ENCODE measurements at places on chromosomes 6 and 20.

DNA sequence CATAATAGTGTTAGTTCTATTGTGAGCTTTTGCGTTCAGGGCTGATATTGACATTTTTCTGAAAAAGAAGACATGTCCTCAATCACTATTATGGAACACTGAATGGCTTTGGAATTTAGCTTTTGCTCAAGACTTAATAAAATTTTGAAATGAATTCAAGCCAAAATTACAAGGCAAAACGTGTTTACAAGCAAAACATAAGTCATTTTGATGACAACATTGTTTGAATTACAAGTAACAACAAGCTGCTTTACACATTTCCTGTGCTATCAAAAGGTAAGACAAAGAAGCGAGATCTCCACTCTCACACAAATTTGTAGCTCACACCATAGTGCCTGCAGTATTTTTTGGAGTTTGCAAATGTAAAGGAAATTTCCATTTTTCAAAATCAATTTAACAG lies 37.4 kb downstream of the POU3F2 start:
- no peak for DNase-seq

- DNase-seq: no peak
These were observed 40.1 kb downstream of the TRMT6 start for GRCh38 chr20:5910186-5910585.

DNA sequence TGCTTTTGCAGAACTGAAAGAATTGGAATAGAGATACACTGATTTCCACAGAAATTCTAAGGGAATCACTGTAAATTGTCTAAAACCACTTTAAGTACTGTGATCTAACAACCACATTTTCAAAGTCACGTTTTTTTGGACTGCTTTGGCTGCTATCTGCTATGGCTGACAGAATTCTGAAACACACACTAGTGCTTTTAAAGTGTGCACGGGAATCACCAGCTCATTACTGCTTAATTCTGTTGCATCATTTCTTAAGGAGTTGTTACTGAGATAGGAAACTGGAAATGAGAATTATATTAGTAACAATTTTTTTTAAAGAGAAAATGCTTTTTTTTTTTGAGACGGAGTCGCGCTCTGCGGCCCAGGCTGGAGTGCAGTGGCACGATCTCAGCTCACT lies 716.5 kb upstream of the NRSN1 start:
- no peak for DNase-seq

DNA sequence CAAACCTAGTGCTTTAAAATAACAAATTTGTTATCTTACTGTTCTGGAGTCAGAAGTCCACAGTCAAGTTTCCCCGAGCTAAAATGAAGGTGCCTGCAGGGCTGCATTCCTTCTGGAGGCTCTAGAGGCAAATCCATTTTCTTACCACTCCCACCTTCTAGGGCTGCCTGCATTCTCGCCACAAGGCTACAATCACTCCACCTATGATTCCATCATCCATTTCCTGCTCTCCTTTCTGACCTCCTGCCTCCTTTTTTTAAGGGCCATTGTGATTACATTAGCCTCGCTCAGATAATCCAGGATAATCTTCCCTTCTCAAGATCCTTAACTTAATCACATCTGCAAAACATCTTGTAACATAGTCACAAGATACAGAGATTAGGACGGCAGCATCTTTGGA lies 42.4 kb upstream of the SIRT5 start:
- DNase-seq: no peak

DNA sequence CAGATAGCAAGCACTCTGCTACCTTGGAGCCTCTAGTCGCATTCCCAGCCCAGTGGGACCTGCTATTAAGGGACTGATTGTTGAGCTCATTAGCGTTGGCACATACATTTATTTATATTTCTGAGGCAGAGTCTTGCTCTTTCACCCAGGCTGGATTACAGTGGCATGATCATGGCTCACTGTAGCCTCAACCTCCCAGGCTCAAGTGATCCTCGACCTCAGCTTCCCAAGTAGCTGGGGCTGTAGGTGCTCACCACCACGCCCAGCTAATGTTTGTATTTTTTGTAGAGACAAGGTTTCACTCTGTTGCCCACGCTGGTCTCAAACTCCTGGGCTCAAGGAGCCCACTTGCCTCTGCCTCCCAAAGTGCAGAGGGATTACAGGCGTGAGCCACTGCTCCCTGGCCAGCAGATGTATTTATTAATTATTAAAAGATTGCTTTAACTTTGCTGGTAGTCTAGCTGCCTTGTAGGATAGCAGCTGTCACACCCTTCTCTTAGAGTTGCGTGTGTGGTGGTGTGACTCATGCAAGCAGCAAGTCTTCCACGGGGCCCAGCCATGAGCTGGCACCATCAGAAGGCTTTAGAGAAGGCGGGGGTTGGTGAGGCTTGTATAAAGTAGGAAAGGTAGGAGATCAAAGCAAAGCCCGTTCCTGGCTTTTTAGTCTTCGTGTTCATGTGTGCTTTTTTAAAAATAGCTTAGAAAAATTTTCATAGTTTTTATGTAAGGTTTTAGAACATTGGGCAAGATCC lies 16.5 kb downstream of the ACTR5 start:
- peak; percentile 33 for DNase-seq

DNA sequence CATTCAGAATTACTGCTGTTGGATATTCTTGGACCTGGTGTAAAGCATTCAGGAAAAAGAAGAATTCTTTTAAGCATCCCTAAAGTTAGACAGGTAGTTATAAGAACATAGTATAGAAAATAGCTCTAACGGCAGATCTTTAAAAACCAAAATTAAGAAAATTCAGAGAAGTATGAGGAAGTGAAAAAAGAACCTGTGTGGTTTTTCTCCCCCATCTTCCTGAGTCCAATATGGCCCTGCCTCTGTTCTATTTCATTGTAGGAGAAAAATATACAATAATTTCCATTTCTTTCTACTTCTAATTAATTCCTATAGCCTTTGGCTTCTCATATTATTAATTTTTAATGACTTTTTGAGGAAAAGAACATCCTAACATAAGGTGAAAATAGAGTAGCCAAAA lies 47.1 kb downstream of the FHL5 start:
- no peak for DNase-seq

DNA sequence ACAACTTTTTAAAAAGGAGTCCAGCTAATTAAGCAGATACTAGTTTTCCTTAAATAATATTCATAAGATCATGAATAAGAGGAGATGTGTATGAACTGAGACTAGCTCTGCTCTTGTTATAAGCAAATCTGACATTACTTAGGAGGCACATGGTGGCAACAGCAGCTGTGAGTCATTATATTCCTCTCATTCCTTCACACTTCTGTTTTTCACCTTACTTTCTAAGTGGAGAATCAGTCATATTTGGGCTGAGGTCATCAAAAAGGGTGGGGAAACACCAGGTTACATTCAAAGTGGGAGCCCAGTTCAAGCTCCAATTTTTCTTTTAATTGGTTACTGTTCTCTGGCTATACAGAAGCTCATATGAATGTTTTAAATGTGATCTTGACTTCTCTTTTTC lies 6.0 kb upstream of the RIPPLY2 start:
- no peak for DNase-seq

DNA sequence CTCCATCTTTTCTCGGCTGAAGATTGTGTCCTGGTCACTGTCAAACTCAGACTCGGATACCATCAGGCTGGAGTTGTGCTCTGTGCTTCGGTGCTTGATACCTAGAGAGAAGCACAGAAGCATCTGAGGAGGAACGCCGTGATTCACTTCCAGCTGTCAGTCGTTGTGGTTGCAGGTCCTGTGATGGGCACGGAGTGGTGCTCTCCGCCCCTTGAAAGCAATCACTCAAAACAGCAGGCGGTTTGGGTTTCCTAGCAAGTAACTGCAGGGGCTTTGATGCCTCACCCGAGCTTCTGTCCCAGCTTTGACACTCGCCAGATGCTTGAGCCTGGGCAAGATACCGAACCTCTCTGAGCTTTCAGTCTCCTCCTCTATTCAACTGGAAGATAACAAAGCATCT lies 52.5 kb downstream of the ALDH5A1 start:
- DNase-seq: no peak

GRCh38 chr6:9710574-9710973 lies 704.3 kb downstream of the TFAP2A start:
- no peak for DNase-seq

DNA sequence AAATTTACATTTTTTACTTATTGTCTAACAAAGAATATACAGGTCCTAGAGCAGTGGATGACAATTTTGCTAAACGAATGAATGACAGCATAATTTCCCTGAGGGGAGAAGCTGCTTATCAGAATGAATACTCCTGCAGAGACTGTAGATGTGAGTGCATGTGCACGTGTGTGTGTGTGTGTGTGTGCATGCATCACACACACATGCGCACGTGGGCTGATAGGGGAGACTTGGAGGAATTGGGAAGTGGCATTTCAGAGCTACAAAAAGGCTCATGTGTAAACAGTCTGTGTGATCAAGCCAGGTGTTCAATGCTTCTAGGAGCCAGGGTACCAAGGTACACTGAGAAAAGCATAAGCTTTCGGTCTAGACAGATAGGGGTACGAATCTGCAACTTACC lies 93.5 kb upstream of the SASH1 start:
- no peak for DNase-seq

GRCh38 chr6:160095146-160095845 lies 26.3 kb upstream of the SLC22A1 start:
- no peak for DNase-seq

- DNase-seq: no peak
These were observed 63.6 kb downstream of the BLOC1S5 start for GRCh38 chr6:8000636-8001035.

DNA sequence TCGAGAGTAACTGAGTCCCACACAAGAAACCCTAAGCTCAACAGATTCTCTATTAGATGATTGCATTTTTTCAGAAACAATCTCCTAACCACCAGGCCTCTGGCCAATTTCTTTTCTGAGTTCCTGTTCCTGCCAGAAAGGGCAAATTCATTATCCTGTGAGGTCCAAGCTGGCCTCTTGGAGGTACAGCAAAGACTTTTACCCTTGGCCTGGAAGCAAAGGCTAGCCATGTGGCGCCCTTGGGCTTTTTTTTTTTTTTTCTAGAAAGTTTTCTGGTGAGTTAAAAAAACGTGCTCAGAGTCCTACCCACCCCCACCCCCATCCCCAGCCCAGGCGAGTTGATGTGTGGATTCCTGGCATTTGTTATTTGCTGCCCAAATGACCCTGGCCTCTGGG lies 59.0 kb upstream of the EEF1A1 start:
- DNase-seq: peak; percentile 76

DNA sequence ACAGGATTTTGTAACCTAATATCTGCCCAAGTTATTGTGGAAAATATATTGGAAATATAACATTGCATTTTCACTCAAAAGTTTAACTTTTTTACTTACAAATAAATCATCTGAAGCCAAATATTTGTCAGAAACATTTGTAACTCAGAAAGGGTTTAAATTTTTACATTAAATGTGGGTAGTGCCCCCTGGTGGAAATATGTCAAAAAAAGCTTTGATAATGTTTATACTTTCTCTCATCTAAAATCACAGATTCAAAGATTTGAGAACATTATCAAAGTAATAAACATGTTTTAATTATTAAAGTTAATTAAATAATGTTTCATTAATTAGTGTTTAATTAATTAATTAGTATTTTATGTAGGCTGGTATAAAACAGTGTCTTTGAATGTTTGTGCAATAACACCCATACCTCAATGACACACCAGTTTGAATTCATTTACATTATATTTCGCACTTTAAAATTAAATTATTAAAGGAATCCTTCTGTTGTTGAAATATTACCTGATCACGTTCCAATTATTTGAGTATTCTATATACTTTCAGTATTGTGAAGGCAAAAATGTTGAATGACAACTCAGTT lies 320.1 kb upstream of the FKBP1C start:
- DNase-seq: no peak

DNA sequence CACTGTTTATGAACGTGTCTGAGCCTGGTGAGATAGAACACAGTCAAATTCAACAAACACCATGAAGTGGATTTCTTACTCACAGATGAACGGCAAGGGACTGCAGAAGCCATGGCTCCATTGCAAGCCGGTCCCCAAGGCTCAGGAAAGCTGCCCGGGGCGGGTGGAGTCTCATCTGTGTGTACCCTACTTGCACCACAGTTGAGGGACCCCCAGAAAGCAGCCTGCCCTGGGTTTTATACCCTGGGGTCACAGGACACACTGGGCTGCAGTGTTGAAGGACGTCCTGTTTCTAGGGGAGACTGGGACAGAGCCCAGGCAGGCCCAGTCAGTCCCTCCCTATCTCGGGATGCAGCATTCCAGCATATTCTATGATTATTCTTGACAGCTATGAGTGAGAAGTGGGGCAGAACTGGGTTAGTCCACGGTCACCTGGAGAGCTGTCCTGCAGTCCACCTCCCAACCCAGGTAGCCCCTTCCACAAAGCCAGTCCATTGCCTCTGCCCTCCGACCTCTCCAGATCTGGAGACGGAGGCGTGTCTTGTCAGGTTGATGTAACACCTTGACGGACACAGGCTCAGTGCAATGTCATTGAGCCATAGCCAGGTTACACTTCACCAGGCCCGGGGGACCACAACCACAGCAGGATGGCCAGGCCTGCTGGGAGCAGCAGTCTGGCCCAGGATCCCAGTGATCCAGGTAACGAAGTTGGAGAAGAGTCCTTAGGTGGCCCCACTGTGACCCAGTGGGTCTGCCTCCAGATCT lies 35.5 kb downstream of the WRNIP1 start:
- DNase-seq: no peak

DNA sequence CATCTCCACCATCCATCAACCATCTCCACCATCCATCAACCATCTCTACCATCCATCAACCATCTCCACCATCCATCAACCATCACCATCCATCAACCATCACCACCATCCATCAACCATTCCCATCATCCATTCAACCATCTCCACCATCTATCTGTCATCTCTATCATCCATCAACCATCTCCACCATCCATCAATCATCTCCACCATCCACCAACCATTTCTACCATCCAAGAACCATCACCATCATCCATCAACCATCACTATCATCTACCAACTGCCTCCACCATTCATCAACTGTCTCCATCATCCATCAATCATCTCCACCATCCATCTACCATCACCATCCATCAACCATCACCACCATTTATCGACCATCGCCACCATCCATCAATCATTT lies 78.8 kb upstream of the CDH4 start:
- no peak for DNase-seq

- DNase-seq: no peak
These were observed 33.6 kb upstream of the CST7 start for GRCh38 chr20:24915440-24915839.

- DNase-seq: no peak
These were observed 290.1 kb upstream of the PRDM1 start for GRCh38 chr6:105795913-105796517.

- DNase-seq: no peak
These were observed 74.0 kb upstream of the SYNJ2 start for GRCh38 chr6:157907651-157908050.

Measured in fibroblast of skin of left biceps (primary cell).